Esophagus squamous epithelium (tissue), 5 donors: ENCODE measurements at places on chromosomes 5 and 9.

DNA sequence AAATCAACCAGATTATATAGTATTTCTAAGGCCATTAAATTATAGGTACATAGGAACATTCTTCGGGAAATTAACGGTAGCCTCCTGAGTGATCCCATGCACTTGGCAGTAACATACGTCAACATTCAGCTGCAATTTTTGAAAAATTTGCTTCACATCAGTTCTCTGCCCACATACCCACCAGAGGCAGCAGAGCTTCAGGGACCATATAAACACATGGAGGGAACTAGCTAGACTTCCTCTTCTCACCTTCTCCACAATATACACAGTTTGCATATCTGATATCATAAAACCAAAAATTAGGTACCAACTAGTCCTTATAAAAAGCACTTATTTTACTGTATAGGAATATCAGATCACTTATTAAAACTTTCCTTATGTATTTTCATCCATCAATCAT is 4.8 kb downstream of the PSIP1 start:
- no peak overlapping the region for H3K4me3 ChIP-seq
- H3K4me1 ChIP-seq = peaks cover 7% of the 10 kb centered on the region
- peaks cover 45% of the 10 kb centered on the region for H3K36me3 ChIP-seq
- DNase-seq = no peak
- no peaks in the 10 kb centered on the region for H3K27me3 ChIP-seq
- no peak overlapping the region for H3K27ac ChIP-seq

DNA sequence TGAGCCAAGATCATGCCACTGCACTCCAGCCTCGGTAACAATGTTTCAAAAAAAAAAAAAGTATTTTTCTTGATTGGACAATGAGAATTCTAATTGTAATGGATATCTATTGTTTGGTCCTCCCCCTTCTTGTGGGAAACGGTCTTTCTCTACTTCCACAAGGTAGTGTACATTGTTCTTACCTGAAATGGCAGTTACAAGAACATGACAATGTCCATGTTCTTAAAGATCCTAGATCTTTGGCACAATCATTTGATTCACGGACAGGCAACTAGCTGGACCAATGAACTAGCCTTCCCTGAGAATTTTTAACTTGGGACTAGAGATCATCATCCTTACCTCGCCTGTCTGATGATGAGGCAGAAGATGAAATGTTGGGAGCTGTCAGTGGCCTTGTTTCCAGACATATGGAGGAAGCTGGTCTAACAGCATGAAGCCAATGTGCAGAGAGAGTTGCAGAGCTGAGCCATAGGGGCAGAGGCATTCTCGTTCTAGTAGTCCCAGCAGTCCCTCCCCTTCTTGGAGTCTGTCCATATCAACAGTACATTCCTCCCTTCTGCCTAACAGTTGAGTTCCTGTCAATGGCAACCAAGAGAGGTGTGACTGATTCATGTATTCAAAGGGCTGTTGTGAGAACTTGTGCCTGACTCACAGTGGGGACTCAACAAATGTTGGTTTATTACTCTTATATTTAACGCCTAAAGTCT is 2.1 kb upstream of the MARCHF6 start:
- H3K27me3 ChIP-seq = no peaks in the 10 kb centered on the region
- H3K36me3 ChIP-seq = no peaks in the 10 kb centered on the region
- no peak overlapping the region for H3K4me3 ChIP-seq
- peak overlapping the region; percentile 99 for H3K27ac ChIP-seq

DNA sequence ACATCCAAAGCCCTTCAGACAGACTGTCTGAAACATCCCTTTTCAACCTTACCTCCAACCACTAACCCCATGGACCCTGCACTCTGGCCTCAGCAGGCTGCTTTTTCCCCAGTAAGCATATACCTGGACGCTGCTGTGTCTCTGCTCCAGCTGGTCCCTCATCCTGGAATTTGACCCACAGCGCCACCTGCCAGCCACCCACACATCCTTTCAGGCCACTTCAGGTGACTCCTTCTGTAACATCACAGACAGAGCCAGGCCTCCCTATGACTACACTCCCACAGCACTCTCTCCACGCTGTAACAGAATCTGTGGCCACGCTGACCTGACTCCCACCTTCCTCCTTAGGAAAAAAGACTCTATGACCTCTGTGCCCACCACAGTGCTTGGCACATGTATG is 3.4 kb downstream of the MGAT1 start:
- no peaks in the 10 kb centered on the region for H3K27me3 ChIP-seq
- H3K4me1 ChIP-seq = peaks cover 62% of the 10 kb centered on the region
- DNase-seq = no peak
- no peak overlapping the region for H3K27ac ChIP-seq

GRCh38 chr5:79109527-79110492 is 1.8 kb upstream of the BHMT start:
- H3K4me1 ChIP-seq = peaks cover 20% of the 10 kb centered on the region
- no peaks in the 10 kb centered on the region for H3K36me3 ChIP-seq
- H3K27me3 ChIP-seq = peaks cover 6% of the 10 kb centered on the region
- DNase-seq = no peak
- H3K27ac ChIP-seq = no peak overlapping the region
- no peak overlapping the region for H3K4me3 ChIP-seq

GRCh38 chr5:53257806-53258373 is 148.3 kb upstream of the MOCS2 start:
- no peaks in the 10 kb centered on the region for H3K36me3 ChIP-seq
- H3K4me1 ChIP-seq = no peaks in the 10 kb centered on the region
- no peak overlapping the region for H3K4me3 ChIP-seq
- no peaks in the 10 kb centered on the region for H3K27me3 ChIP-seq
- no peak for DNase-seq

GRCh38 chr9:110076894-110077725 is 130.8 kb downstream of the C9orf152 start:
- H3K27ac ChIP-seq = no peak overlapping the region
- no peak for DNase-seq
- H3K27me3 ChIP-seq = no peaks in the 10 kb centered on the region

GRCh38 chr5:115778417-115778816 is 38.0 kb downstream of the CDO1 start:
- H3K36me3 ChIP-seq = no peaks in the 10 kb centered on the region
- no peaks in the 10 kb centered on the region for H3K4me1 ChIP-seq
- no peak for DNase-seq
- H3K27ac ChIP-seq = no peak overlapping the region
- no peak overlapping the region for H3K4me3 ChIP-seq

DNA sequence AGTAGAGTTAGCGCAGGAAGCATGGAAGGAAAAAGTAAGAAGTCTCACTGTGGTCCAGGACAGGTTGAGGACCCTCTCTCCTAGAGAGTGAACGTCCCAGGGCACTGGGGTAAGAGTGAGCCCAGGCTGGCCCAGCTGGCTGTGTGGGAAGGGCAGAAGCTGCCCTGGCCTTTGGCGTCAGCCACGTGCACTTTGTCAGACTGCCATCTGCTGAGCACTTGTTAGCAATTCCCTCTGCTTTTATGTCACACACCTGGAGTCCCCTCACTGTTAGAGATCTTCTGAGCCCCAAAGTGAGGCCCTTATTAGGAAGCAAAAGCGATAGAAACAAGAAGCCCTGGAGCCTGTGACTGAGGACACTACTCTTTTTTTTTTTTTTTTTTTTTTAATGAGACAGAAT is 79.1 kb downstream of the UGCG start:
- no peaks in the 10 kb centered on the region for H3K4me1 ChIP-seq
- no peaks in the 10 kb centered on the region for H3K27me3 ChIP-seq
- H3K36me3 ChIP-seq = no peaks in the 10 kb centered on the region

DNA sequence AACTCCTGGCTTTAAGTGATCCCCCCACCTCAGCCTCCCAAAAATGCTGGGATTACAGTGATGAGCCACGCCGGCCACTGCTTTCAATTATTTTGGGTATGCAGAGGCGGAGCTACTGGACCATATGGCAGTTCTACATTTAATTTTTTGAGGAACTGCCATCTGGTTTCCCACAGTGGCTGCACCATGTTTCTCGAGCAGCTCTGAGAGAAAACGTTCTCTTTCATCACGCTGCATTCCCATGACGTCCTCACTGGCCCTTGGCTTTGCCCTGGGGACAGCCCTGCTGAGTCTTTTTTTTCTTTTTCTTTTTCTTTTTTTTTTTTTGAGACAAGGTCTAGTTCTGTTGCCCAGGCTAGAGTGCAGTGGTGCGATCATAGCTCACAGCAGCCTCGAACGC is 35.5 kb upstream of the GRHPR start:
- no peak for DNase-seq
- no peak overlapping the region for H3K27ac ChIP-seq
- H3K36me3 ChIP-seq = no peaks in the 10 kb centered on the region
- H3K27me3 ChIP-seq = no peaks in the 10 kb centered on the region
- no peak overlapping the region for H3K4me3 ChIP-seq
- no peaks in the 10 kb centered on the region for H3K4me1 ChIP-seq

- peak overlapping the region; percentile 85 for H3K27ac ChIP-seq
- peaks cover 6% of the 10 kb centered on the region for H3K36me3 ChIP-seq
- DNase-seq = no peak
- peak overlapping the region; percentile 95 for H3K4me3 ChIP-seq
Measured at GRCh38 chr5:172835290-172835993, 1.4 kb downstream of the ERGIC1 start.

- no peak for DNase-seq
- no peaks in the 10 kb centered on the region for H3K36me3 ChIP-seq
- H3K4me3 ChIP-seq = no peak overlapping the region
- H3K27me3 ChIP-seq = peaks cover 66% of the 10 kb centered on the region
- no peak overlapping the region for H3K27ac ChIP-seq
Measured at GRCh38 chr9:89574309-89574708, 30.5 kb upstream of the GADD45G start.

DNA sequence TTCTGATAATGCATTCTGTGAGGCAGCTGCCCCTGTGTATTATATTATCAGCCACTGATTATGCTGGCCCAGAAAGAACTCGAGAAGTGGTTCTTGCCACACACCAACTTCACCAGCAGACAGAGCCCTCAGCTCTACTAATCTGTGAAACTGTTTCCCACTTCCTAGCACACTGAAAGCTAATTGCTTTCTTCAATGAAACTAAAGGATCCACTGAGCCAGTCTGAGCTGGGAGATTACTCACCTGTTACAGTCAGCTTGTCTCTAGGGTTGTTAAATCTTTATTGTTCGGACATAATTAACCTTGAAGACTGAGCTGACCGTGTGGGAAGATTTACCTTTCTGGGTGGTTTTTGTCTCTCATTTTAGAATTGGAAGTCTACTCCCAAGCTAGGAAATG is 263.2 kb downstream of the KCTD16 start:
- no peak overlapping the region for H3K4me3 ChIP-seq
- H3K27me3 ChIP-seq = no peaks in the 10 kb centered on the region
- no peak for DNase-seq
- no peaks in the 10 kb centered on the region for H3K4me1 ChIP-seq

- no peaks in the 10 kb centered on the region for H3K36me3 ChIP-seq
- no peak overlapping the region for H3K4me3 ChIP-seq
- DNase-seq = no peak
- no peaks in the 10 kb centered on the region for H3K27me3 ChIP-seq
- H3K27ac ChIP-seq = peak overlapping the region; percentile 38
Measured at GRCh38 chr5:68839019-68839552, 254.7 kb upstream of the SLC30A5 start.

GRCh38 chr9:21082671-21083070 is 4.9 kb upstream of the IFNB1 start:
- no peak for DNase-seq
- H3K27ac ChIP-seq = no peak overlapping the region
- H3K36me3 ChIP-seq = no peaks in the 10 kb centered on the region
- H3K27me3 ChIP-seq = no peaks in the 10 kb centered on the region
- no peaks in the 10 kb centered on the region for H3K4me1 ChIP-seq

GRCh38 chr5:172052450-172053236 is 46.2 kb upstream of the FBXW11 start:
- no peak overlapping the region for H3K27ac ChIP-seq
- DNase-seq = no peak
- no peaks in the 10 kb centered on the region for H3K27me3 ChIP-seq
- peaks cover 70% of the 10 kb centered on the region for H3K36me3 ChIP-seq

- peaks cover 2% of the 10 kb centered on the region for H3K4me1 ChIP-seq
- peak overlapping the region; percentile 10 for H3K27ac ChIP-seq
- no peak overlapping the region for H3K4me3 ChIP-seq
- H3K36me3 ChIP-seq = no peaks in the 10 kb centered on the region
- H3K27me3 ChIP-seq = peaks cover 29% of the 10 kb centered on the region
Measured at GRCh38 chr5:393846-394275, 49.1 kb upstream of the EXOC3 start.

- peak overlapping the region; percentile 45 for H3K4me3 ChIP-seq
- peaks cover 43% of the 10 kb centered on the region for H3K27me3 ChIP-seq
- peaks cover 24% of the 10 kb centered on the region for H3K4me1 ChIP-seq
- peak overlapping the region; percentile 79 for H3K27ac ChIP-seq
- no peak for DNase-seq
Measured at GRCh38 chr9:83537331-83538171, 650 bp downstream of the FRMD3 start.

- H3K36me3 ChIP-seq = no peaks in the 10 kb centered on the region
- no peaks in the 10 kb centered on the region for H3K4me1 ChIP-seq
- H3K27me3 ChIP-seq = no peaks in the 10 kb centered on the region
- H3K4me3 ChIP-seq = no peak overlapping the region
Measured at GRCh38 chr9:118928722-118929121, 440.5 kb downstream of the BRINP1 start.

GRCh38 chr5:74664551-74664950 is 20.5 kb upstream of the HEXB start:
- no peaks in the 10 kb centered on the region for H3K4me1 ChIP-seq
- no peak for DNase-seq
- H3K27ac ChIP-seq = no peak overlapping the region

- no peaks in the 10 kb centered on the region for H3K27me3 ChIP-seq
- H3K4me3 ChIP-seq = no peak overlapping the region
- DNase-seq = no peak
- no peak overlapping the region for H3K27ac ChIP-seq
- H3K4me1 ChIP-seq = peaks cover 4% of the 10 kb centered on the region
- H3K36me3 ChIP-seq = no peaks in the 10 kb centered on the region
Measured at GRCh38 chr9:109311286-109311685, 9.6 kb downstream of the EPB41L4B start.

GRCh38 chr9:32882705-32883104 is 99.4 kb downstream of the TMEM215 start:
- H3K4me3 ChIP-seq = no peak overlapping the region
- H3K36me3 ChIP-seq = no peaks in the 10 kb centered on the region
- H3K4me1 ChIP-seq = no peaks in the 10 kb centered on the region

DNA sequence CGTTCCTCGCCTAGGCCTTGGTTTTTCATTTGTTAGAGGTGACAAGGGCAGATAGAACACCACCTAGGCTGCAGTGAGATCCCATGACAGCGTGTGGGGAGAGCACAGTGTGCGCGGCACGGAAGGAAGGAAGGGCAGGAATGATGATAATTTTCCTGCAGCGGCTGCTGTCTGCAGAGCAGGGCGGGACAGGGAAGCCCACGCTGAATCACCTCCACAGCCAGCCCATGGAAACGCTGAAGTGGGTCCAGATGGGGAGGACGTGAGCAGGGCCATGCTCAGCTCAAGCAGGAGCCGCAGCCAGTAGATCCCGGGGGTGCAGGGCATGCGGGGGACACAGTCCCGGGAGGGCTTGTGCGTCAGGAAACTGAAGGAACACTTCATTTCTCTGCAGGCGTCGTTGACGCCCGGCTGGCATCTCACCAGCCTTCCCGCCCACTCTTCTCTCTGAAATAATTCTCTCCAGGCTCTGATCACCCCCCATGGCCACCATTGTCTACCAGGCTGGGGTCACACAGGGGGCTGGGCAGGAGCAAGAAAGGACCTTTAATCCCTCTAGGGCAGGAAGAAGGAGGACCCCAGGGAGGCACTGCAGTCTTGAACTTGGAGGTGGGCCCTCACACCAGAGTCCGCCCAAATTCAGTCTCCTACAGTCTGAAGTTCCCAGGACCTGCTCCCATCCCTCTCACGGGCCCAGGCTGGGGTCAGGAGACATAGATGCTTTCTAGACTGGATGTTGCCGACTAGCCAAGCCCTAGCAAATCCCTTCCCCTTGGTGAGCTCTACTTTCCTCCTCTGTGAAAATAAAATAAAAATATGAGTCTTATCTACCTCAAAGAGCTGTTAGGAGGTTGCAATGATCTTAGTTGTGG is 20.9 kb upstream of the SYNPO start:
- H3K27ac ChIP-seq = peak overlapping the region; percentile 30
- DNase-seq = no peak
- peaks cover 24% of the 10 kb centered on the region for H3K4me1 ChIP-seq
- H3K36me3 ChIP-seq = no peaks in the 10 kb centered on the region
- no peaks in the 10 kb centered on the region for H3K27me3 ChIP-seq
- no peak overlapping the region for H3K4me3 ChIP-seq
